ENCODE measurements at places on chromosomes 16 and 17.

- no peak for DNase-seq
Observed at GRCh38 chr17:36846410-36847292, 90.6 kb upstream of the LHX1 start.

DNA sequence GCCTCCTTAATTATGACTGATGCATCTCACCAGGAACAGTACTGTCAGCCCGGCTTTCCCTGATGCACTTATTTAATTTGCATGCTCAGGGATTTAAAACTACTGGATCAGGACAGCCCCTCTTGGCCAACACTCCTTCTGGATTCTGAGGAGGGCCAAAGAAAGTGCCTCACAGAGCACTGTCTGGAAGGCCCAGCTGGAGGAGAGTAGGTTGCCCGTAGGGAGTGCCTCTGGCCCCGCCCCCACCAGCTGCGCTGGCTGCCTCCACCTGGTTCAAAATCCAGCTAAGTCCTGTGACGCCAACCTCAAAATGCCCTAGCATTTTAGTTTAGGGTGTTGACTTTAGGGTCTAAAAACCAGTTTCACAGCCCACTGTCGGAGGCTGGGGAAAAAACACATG is 49.4 kb upstream of the SREBF1 start:
- no peak for DNase-seq

GRCh38 chr17:29066606-29067005 is 23.7 kb downstream of the PIPOX start:
- DNase-seq = no peak

DNA sequence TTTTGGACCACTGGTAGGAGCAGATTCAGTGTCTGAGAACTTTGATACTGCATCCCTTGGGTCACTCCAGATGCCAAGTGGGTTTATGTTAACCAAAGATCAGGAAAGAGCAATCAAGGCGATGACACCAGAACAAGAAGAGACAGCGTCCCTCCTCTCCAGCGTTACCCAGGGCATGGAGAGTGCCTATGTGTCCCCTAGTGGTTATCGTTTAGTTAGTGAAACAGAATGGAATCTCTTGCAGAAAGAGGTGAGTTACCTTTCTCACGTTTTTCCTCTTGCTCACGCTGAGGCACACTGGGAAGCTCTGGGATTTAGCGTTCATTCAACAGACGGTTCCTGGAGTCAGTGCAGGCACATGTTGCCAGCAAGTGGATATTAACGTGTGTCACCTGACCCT is 58.0 kb downstream of the NUP88 start:
- no peak for DNase-seq

- DNase-seq = peak; percentile 17
Observed at GRCh38 chr16:68704232-68704867, 32.7 kb upstream of the CDH1 start.

DNA sequence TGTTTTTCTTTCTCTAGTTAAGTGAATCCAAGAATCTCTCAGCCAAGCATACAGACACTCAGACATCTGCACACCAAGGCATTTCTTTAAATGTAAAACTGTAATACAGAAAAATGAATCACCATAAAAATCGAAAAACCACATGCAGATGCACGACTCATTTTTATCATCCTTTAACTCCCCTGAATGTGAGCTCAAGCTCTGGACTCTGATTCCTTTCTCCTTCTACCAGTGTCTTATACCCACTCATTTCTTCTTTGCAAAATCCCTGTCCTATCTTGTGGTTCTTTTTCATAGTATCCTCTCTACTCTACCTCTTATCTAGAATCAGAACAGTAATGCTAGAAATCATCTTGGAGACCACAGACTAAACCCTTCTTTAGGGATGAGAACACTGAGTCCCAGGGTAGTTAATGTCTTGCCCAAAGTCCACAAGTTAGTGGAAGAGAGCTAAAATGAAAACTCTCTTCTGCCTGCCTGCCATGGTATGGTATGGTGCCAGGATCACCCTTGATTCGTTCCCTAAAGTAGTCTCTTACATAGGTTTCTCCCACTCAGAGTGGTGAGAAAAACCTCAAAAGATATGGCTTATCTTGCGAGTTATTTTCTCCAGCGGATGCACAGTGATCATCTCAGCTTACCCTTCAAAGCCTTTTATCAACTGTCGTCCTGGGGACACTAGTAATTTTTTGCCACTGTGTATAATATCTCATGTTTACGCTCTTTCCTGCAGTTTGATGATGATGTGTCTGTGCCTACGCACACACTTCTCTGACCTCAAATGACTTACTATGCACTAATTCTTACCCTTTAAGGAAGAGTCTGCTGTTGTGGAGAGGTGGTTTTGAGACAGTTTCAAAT is 30.2 kb downstream of the BRD7 start:
- no peak for DNase-seq

DNA sequence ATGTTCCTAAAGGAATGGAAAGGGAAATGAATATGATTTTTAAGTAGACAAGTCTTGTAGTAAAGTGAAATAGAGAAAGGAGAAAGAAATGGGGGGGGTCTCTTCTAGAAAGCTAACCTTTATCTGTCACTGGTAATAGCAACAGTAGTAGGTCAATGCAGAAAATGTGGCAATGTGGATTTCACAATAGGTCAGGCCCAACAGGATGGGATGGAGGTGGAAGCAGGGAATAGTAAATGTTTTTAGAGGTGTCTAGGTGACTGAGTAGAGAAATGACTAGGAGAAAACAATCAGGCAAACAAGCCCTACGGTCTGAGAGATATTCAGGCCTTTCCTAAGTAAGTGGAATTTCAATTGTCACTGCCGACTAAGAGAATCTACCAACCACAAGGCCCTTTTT is 6.0 kb upstream of the RSKR start:
- DNase-seq = no peak

DNA sequence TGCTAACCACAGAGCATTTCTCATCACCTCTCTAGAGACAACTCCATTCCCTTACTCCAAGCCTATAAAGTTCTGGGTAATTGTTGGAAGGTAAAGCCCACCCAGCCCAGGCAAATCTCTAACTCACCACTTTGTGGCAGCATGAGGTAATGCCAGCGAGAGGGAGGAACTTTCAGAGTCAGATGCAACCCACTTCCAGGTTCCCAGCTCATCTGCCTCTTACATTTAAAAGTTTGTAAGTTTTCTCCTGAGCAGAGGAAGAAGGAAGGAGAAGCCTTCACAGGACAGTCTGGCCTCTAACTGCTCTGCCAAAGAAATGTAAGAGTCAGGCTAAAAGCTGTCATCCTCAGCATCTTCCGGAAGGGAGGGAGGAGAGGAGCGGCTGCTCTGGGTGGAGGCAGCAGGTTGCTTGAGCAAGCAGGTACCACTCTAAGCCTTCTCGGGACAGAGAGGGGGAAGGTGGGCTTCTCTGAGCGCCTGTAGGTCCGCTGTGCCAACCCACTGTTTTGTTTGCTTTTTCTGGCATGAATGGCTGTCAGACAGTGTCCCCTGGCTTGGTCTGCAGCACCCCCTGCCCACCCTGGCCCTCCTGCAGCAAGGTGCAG is 1.0 kb downstream of the ZNF319 start:
- DNase-seq = no peak

- DNase-seq = no peak
Observed at GRCh38 chr17:78057113-78057740, 71.3 kb downstream of the TMC6 start.

GRCh38 chr17:21292867-21293830 is 8.6 kb downstream of the MAP2K3 start:
- DNase-seq = no peak

DNA sequence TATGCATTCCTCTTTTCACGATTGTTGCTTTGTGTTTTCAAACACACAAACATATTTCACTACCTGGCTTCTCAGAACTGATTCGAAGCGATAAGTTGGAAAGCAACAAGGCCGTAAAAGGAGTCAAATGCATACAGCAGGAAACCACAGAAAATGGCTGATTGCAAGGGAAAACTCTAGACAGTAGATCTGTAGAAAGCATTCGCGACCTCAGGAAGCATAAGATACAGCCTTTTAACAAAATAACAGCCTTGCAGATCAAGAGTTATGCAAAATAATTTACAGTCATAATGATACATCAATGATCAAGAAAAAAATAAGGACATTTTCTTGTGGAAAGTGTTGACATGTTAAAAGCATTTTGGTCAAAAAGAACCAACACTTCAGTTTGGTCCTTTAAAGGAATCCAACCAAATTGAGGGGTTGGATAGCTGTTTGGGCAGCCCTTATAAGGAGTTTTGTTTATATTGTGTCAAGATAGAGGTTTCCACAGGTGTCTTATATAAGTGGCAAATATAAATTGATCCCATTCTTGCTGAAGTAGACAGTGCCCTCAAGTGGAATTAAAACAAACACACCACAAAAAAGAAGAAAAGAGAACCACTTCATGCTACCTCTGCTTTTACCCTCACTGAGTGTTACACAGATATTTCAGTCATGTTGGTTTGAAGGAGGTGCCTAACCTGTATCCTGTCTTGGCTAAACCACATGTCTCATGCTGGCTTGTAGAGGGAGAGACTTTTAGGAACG is 5.5 kb downstream of the CYLD start:
- DNase-seq = no peak

- DNase-seq = no peak
Observed at GRCh38 chr16:67773099-67773498, 33.3 kb downstream of the RANBP10 start.

DNA sequence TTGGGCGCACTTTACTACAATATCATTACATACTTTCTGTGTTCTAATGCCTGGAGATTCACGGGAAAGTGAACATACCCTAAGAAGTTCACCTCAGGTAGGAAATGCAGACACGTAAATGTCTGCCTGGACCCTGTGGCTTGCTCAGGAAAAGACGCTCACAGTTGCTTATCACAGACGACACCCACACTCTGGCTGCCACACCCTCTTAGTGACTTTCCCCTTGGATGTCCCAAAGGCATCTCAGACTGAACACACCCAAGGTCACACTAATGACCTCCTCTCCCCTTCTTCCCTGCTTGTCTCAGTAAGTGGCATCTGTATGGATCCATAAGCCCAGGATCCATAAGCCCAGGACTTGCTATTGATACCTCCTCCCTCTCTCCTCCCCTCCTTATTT is 32.6 kb downstream of the CDRT15 start:
- no peak for DNase-seq

DNA sequence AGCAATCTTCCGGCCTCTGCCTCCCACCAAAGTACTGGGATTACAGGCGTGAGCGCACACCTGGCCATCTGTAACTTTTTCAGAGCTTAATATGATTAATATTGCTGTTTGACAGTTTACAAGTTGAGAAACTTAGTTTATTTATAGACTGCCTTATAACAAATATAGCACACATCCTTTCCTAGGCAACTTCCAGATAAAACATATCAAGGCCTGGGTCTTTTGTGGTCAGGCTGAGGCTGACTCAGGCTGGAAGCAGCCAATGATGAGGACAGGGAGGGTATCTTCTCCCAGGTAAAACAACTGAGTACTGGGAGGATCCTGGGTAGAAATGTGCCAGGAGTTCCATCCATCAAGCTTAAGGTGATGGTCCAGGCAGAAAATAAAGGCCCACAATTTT is 16.2 kb downstream of the LUC7L start:
- DNase-seq = no peak

DNA sequence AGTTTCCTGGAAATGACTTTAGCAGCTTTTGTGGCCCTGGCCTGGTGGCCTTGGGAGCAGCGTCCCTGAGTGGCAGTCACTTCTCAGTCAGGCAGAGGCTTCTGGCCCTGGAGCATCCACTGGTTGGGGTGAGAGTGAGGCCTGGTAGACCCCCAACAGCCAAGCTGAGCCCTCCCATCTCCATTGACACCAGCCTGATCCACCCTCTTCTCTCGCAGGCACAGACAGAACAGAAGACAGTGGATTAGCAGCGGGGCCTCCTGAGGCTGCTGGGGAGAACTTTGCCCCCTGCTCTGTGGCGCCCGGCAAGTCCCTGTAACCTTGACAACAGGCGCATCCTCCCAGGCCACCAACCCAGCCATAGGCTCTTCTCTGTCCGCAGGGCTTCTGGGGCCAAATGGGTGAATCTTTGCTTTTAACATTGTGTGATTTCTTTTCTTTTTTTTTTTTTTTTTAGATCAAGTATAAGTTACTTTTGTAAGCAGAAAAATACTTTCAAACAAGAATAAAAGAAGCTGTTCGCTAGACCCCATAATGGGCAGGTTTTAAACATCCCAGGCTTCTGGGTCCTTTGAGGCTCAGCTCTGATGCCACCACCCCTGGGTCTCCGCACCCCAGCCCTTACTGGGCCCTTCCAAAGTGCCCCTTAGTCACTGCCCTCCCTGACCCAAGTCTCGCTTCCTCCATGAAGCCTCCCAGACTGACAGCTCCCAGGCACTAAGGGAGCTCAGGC is 12.7 kb upstream of the FLYWCH1 start:
- no peak for DNase-seq

- DNase-seq = no peak
Observed at GRCh38 chr17:34579017-34579946, at the start of gene TMEM132E. TSS of gene TMEM132E (plus strand) at chr17:34579582. CDS start at chr17:34581077, 1,495 bp downstream.

DNA sequence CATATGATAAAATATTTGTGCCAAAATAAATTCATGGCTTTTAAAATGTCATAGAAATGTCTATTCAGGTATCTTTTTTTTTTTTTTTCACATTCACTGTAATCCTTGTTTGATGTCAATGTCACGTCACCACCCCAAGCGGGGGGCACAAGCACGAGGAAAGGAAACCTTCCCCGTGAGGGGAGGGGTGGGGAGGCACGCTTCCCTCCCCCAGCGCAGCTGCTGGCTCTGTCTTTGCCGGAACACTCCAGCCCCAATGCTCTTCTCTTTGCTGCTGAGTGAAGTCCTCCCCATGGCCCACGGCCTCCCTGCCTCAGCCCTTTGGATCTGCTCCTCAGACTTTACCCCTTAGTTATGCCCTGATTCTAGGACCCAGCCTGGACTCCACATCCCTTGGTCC is 1.5 kb downstream of the SLC35G3 start:
- DNase-seq = no peak

DNA sequence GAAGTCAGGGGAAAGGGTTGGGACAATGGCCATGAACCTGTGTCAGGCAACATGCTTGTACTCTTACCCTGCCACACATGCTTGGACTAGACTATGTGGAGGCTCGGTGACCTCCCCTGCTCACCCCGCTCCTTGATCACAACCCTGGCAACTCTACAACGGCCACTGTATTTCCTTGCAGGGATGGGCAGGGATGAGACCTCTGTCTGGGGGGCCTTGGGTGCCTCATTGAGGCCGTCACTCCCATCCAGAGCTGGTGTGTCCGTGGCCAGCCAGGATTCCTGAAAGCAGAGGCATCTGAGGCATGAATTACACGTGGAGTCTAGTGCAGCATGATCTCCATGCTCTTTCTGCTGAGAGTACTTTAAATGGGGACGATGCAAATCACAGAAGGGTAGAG is 948 bp downstream of the PLA2G15 start:
- DNase-seq = no peak

GRCh38 chr16:87324411-87325275 is 7.5 kb upstream of the C16orf95 start:
- peak; percentile 20 for DNase-seq

DNA sequence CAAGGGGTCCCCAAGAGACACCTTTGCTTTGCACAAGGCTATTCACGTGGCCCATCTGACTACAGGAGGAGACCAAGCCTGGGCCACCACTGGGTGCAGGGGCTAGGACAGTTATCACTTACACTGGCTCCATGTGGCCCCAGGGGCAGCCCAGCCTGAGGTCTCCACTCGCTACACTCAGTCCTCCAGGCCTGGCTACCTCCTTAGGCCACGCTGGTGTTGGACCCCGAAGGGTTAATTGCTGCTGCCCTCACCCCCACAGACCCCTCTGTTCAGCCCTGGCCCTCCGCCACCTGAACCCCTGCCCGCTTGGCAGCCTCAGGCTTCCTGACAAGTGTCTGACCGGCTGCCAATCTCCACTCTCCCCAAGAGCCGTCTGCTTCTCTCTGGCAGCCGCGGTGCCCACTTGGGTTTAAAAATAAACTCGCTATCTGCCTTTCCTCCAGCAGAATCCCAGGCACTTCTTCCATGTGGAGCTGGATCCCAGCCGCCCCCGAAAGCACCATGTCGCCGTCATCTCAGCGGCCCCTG is 27.8 kb downstream of the ADAM11 start:
- DNase-seq = no peak

GRCh38 chr17:33875973-33876372 is 379.1 kb upstream of the CCL2 start:
- DNase-seq = no peak
